ENCODE measurements at places on chromosomes 7 and 10.
A peak's percentile ranks its signal among the peaks of the same experiment; 100 is the strongest.

GRCh38 chr10:7014721-7015120, 396.1 kb downstream of the SFMBT2 start:
- DNase-seq = no peak

DNA sequence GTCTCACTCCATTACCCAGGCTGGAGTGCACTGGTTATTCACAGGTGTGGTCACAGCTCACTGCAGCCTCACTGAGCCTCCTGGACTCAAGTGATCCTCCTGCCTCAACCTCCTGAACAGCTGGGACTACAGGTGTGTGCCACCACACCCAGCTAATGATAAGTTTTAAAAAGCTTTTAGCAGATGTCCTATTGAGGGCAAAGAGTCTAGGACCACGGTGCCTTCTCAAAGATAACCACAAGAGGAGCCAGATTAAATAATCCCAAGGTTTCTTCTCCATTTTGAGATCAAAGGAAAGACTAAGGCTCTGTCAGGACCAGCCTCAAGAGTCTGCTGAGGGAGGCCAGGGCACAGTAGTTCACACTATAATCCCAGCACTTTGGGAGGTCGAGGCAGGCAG, 4.7 kb downstream of the ATP5MF start:
- DNase-seq = no peak

GRCh38 chr7:71885487-71885886, 526.7 kb downstream of the CALN1 start:
- DNase-seq = no peak

DNA sequence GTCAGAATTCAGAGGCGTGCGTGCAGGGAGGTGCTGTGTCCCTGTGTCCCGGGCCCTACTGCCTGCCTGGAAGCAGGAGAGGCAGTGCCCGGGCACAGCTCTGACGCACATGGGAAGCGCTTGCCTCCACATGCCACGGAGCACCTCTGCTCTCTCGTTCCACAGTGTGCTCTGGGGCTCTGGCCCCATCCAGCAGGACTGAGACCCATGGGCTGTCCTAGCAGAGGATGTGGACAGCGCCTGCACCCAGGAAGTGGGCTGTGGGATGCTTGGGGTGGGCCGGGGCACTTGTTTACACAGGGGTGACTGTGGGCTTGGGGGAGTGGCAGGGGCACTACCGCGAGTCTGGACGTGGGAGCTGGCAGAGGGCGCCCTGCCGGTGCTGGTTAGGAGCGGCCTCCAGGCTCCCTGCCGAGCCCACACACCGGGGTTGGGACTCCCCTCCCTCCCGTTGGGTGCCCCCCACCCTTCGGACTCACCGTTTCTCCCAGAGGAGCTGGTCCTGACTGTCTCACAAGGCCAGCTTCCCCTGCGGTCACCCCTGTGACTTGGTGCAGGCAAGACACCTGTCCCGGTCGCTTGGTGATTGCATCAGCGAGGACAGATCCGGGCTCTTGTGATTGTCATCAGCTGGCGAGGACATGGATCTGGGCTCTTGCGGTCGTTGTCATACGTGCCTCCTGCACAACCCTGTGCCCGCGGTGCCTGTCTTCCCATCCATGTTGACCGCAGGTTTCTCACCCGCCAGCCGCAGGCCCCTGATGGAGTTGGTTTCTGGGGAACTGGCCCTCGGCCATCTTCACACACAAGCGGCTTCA, 83.1 kb downstream of the NKX6-2 start:
- DNase-seq = no peak

DNA sequence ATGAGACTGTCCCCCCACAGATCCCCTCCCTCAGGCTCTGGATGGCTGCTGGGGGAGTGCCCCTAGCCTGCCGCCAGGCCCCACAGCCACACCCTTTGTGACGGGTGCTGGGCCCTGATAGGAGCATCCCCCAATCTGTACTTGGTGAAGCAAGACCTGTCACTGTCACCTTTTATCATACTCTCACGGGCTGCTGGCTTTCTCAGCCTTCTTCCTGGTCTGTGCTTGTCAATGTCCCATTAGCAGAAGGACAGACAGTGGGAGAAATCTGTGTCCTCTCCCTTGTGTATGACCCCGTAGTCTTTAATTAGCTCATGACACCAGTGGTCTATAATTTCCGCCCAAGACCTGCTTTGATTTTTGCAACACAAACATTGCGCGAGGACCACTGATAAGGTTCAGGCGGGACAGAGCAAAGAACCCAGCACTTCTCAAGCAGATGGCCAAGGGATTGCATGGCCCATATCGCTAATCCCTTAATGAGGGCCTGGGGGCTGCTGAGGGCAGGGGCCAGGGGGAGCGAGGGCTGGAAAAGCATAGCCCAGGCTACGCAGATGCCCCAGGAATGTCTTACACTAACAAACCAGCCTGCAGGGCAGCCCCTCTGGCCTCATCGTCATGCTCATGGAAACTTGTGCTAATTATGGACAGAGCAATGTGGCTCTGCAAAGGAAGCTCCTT, 127.8 kb downstream of the PTPN20 start:
- no peak for DNase-seq

DNA sequence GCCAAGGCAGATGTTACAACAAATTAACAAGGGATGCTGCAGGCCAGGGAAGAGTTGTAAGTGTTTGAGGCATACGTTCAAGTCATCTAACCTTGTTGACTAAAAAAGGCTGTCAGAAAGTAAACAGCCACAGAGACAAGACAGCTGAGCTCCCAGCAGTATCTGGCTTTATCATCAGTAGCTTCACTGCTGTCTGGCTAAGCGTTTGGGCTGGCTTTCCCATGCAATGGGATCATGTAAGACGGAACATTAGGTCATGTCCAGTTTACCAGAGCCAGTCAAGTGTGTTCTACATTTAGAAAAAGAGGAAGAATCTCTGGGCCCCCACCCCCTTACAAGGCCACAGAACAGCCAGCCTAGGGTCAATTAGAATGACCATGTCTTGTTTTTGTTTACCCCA, 51.3 kb upstream of the GSAP start:
- no peak for DNase-seq

- no peak for DNase-seq
These were observed 185.2 kb upstream of the PITRM1 start for GRCh38 chr10:3357737-3358136.

GRCh38 chr10:89364531-89364930, 13.3 kb upstream of the IFIT1B start:
- DNase-seq = no peak

DNA sequence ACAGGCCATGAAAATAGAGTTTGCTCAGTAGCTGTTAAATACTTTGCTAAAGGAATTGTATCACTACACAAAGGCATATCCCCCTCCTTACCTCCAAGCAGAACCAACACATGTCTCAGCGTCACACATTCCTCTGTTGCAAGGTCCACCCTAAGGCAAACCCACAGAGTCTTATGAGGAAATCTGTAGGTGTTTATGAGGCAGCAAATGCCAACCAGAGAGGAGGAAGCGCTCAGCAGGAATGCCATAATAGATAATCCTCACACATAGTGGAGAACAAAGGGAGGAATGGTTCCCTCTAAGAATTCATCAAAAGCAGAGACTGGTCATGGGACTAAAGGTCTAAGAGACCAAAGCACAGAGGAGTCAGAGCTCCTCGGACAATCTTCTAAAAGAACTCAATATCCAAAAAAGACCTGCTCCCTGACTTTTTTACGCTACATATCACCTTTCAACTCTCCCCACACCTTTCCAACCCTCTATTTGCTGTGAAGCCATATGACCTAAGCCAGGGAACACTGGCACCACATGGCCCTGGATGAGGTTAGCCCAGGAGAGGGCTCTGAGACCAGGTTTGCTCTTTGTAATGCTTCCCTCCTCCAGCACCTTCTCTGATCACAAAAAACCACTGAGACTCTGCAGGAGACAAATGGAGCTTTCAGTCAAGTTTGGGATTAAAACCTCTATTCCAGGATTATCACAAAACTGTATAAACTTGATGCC, 7.3 kb downstream of the SLC25A13 start:
- DNase-seq = no peak

DNA sequence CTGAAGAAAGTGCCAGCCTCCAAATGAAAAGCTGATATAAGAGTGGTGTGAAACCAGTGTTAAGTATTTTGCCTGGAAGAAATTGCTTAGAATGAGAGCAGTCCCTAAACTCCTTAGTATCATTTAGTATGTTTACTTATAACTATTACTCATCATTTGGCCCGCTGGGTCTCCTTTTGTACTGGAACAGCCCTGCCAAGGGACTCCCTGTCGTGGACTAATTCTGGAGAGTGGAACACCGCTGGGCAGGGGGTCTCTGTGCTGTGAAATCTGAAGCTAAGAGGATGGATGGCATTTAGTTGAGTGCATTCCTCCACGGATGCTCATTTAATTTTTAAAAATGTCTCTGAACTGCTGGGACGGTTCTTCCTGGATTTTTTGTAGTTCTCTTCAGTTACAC, 889.9 kb upstream of the C7orf33 start:
- no peak for DNase-seq

DNA sequence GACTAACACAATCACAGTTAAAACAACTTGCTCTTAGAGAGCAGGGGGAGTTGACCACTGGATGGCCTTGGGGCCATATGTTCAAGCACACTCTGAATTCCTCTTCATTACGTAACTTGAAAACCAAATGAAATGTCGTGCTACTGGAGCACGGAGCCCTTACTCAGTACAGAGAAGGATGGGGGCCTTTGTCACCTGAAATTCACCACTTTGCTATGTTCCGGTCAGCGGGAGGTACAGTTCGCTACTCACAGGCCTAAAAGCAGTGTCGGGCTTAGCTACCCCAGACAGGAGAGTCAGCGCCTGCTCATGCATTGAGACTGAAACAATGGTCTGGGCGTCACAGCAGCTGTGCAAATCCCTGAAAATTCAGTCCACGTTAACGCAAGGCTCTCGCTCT, 39.6 kb downstream of the GLI3 start:
- DNase-seq = no peak

GRCh38 chr10:4546500-4546899, 279.5 kb upstream of the AKR1E2 start:
- DNase-seq = no peak

GRCh38 chr7:28802450-28802849, 155.7 kb downstream of the TRIL start:
- no peak for DNase-seq

- no peak for DNase-seq
These were observed 162.7 kb downstream of the AVL9 start for GRCh38 chr7:32658034-32658433.

DNA sequence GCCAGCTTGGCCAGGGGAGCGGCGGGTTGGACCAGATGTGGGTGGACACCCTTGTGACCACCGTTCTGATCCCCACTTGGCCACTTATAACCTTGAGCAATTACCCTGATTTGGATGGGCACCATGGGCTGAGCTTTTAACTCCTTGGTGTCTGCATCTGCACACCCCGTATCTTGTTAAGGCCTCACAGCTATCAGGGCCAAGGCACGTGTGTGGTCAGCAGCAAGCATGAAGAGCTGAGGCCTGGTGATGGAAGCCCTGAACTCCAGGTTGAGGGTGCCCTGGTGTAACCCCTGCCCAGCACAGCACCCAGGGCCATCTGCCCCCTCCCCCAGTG, 89.2 kb downstream of the ZMIZ1 start:
- no peak for DNase-seq

- no peak for DNase-seq
These were observed 137.9 kb downstream of the GRM8 start for GRCh38 chr7:127114742-127115265.

- DNase-seq = no peak
These were observed 52.4 kb upstream of the PFKP start for GRCh38 chr10:3014968-3015367.

DNA sequence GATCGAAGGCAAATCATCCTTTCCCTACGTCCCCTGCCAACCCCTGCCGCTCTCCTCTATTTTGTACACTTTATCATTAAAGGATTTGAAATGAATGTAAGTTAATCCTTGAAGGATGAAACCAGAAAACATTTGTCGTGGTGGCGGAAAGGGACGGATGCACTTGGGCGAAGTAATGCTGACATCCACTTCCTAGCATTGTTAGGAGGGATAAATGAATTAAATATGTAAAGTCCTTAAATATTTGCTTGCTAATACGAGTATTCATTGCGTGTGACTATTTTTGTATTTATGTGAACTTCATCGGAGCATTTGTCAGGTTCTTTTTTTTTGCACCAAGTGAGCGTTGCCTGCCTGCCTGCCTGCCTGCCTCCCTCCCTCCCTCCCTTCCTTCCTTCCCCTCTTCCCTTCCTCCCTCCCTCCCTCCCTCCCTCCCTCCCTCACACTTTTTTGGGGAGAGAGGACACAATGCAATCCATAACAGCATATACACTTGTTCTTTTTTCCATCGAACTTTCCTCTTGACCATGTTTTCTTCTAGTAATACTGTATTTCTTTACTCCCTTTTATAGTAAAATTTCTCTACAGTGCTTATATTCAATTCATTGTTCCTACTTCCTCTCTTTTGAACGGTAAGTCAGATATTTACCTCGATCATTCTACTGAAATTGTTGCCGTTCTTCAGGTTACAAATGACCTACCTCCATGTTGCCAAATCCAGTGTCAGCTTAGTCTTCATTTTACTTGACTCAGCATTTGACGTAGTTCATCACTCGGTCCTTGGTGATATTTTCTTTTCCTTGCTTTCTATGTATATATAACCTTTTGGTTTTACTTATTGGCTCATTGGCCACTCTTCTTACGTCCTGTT, 831 bp downstream of the CCDC7 start:
- no peak for DNase-seq

DNA sequence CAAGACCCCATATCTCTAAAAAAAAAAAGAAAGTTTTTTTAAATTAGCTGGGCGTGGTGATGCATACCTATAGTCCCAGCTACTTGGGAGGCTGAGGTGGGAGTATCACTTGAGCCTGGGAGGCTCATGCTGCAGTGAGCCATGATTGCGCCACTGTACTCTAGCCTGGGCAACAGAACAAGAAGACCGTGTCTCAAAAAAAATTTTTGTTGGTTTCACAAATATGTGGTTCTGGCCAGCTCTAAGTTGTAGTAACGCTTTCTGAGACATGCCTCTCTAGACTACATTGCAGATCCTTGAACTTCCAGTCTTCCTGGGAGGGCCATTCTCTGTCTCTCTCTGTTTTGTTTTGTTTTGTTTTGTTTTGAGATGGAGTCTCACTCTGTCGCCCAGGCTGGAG, 24.6 kb upstream of the RHBDD2 start:
- no peak for DNase-seq

- no peak for DNase-seq
These were observed 287.5 kb upstream of the KLF14 start for GRCh38 chr7:131021460-131021859.

DNA sequence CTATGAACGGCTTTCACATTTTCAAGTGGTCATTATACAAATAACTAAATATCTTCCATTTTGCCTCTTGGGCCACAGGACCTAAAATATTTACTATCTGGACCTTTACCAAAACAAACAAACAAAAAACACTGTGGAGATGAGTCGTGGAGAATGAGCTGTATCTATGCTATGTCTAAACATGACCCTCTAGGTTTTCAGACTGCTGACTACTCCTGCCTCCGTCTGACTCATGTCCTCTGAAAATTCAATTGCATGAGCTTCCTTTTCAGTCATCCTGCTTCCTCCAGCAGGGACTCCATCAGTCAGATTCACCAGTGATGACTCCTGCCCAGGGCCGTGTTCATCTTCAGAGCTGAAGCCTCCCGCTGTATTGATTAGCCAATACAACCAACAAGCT, 96.8 kb downstream of the COL28A1 start:
- peak; percentile 34 for DNase-seq

GRCh38 chr7:32217341-32218153, 147.3 kb upstream of the PDE1C start:
- no peak for DNase-seq

GRCh38 chr10:113273181-113274163, 279.4 kb upstream of the HABP2 start:
- DNase-seq = no peak

GRCh38 chr7:38242814-38243213, 30.6 kb downstream of the TARP start:
- no peak for DNase-seq

- no peak for DNase-seq
These were observed 4.4 kb downstream of the ZP3 start for GRCh38 chr7:76428868-76429805.
